NCI-H2107 (cell line): ENCODE measurements at places on chromosomes 16 and 17.
A peak's percentile ranks its signal among the peaks of the same experiment; 100 is the strongest.

- DNase-seq, result no peak
These were observed 94.7 kb upstream of the TNRC6C start for GRCh38 chr17:77863814-77864161.

- no peak for DNase-seq
These were observed 12.1 kb downstream of the UBE2O start for GRCh38 chr17:76440751-76441362.

GRCh38 chr17:33085256-33085655 lies 93.6 kb downstream of the SPACA3 start:
- no peak for DNase-seq

DNA sequence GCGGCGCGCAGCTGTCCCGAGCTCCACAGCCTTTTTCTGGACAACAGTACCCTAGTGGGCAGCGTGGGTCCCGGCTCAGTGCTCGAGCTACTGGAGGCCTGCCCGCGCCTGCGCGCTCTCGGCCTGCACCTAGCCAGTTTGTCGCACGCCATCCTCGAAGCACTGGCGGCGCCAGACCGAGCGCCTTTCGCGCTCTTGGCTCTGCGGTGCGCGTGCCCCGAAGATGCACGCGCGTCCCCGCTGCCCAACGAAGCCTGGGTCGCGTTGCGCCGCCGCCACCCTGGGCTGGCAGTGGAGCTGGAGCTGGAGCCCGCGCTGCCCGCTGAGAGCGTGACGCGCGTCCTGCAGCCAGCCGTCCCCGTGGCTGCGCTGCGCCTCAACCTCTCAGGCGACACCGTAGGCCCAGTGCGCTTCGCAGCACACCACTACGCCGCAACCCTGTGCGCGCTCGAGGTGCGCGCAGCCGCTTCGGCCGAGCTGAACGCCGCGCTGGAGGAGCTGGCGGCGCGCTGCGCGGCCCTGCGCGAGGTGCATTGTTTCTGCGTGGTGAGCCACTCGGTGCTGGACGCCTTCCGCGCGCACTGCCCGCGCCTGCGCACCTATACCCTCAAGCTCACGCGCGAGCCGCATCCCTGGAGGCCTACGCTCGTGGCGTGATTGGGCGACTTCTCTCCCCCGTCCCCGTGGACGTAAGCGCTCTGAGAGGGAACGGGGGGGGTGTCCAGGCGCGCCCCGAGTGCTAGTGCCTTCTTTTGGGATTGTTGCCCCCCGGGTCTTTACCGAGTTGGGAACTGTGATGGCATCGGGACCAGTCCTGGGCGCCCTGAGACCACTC lies 1.2 kb upstream of the HSF4 start:
- DNase-seq, result peak; percentile 70

DNA sequence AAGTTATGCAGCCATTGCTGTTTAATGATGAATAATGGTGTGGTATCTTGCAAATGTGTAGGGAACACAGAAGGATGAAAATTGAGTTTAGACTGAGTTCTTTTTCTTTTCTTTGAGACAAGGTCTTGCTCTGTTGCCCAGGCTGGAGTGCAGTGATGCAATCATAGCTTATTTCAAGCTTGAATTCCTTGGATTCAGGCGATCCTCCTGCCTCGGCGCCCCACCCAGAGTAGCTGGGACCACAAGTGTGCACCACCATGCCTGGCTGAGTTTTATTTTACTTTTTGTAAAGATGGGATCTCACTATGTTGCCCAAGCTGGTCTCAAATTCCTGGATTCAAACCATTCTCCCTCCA lies 74.6 kb upstream of the TBC1D3K start:
- no peak for DNase-seq

- DNase-seq, result no peak
These were observed 80.7 kb downstream of the MPRIP start for GRCh38 chr17:17122781-17123483.

- DNase-seq, result no peak
These were observed 366.5 kb downstream of the SEC14L1 start for GRCh38 chr17:77507111-77507885.

GRCh38 chr17:42944211-42944610 lies 20.0 kb downstream of the AARSD1 start:
- no peak for DNase-seq

GRCh38 chr17:34596920-34597319 lies 17.5 kb downstream of the TMEM132E start:
- DNase-seq, result no peak

GRCh38 chr17:70123193-70123592 lies 46.1 kb upstream of the KCNJ2 start:
- no peak for DNase-seq

- no peak for DNase-seq
These were observed 23.5 kb upstream of the UBE2I start for GRCh38 chr16:1285669-1286512.
